ENCODE measurements at places on chromosomes 6 and 20.

DNA sequence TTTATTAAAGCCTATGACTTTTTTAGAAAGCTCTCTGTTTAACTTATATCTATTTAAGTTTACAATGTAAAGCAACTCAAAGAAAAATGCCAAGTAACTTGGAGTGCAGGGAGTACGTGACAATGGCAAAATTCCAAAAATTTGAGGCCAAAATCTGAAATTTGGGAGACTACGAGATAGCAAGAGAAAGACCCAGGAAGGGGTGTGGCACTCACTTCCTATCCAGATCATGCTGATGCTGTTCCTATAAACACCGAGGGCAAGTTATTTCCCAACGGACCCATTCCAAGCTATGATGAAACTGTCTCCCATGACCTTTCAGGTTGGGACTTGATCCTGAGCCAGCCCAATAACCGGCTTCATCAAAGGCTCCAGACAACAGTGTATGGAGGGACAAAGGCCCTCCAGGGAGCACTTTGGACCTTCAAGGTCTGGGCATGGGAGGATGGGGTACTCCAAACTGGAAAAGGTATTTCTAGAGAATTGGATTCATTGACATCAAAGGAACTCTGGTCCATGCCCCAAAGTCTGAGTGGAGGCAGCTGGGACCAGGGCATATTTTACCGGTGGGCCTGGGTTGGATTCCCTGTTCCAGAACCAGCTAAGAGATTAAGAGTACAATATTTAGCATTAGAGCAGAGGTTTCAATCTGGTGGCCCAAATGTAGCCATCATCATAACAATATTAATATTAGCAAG is 15.7 kb upstream of the SLC13A3 start:
- no peak for DNase-seq

DNA sequence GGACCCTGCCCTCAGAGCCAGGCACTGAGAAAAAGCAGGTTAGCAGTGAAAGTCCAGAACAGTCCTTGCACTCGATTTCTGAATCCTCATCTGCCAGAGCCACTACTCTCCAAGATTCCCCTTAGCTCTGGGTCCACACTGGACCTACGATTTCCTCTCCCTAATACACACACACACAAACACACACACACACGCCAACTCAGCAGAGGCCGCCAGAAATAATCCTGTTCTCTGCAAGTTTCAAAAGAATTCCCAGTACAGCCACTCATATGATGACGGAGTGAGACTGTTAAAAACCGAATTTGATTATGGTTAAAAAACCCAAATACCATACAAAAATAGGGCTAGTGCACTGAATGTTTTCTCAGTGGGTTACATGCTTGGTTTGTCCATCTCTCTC is 90.8 kb downstream of the GMPR start:
- no peak for DNase-seq

GRCh38 chr6:46240866-46241565 is 70.2 kb upstream of the ENPP5 start:
- DNase-seq = no peak

GRCh38 chr20:43849496-43850186 is 65.0 kb upstream of the TOX2 start:
- DNase-seq = no peak

- peak; percentile 21 for DNase-seq
Observed at GRCh38 chr6:167350731-167351655, 26.1 kb downstream of the TTLL2 start.

GRCh38 chr6:142316791-142317368 is 15.1 kb downstream of the ADGRG6 start:
- no peak for DNase-seq

- no peak for DNase-seq
Observed at GRCh38 chr6:170292407-170293158, 1.7 kb upstream of the DLL1 start.

DNA sequence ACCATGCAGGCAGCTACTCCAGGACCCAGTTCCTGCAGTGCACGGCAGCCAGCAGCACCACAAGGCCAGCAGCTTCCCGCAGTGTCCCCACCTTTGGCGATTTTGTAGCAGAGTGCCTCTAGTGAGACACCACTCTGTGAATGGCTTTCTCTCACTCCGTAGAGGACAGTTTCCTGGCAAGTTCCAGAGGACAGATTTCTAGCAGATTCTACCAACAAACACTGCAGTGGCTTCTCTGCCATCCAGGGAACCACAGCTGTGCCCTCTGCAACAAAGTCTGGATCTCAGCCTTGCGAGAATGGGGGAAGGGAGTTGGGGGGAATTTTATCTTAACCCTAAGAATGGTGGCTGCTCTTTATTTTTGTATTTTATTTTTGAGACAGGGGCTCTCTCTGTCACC is 28.7 kb downstream of the SNHG17 start:
- no peak for DNase-seq
